ENCODE measurements at places on chromosomes 12 and 14. TPM values are rescaled to one million over a fixed set of nuclear protein-coding genes. Genes with fewer than 3 reads are reported as not detected.

Gene FOXN4
- total RNA-seq, result 0.25 TPM

Gene TAMALIN
- total RNA-seq, result 1.5 TPM

Gene TPPP2
- not detected for total RNA-seq

Gene A2M
- total RNA-seq, result 37.6 TPM

Gene VDR
- total RNA-seq, result not detected

Gene DBX2
- 2.2 TPM for total RNA-seq

Gene UBE2N
- total RNA-seq, result 104 TPM

Gene TMPRSS12
- total RNA-seq, result not detected

Gene KCNC2
- 16.5 TPM for total RNA-seq

Gene PTPN21
- total RNA-seq, result 10.6 TPM

Gene CLEC2A
- 0.25 TPM for total RNA-seq
